ENCODE measurements at places on chromosomes 16 and 17.

GRCh38 chr17:68356949-68357455, 65.7 kb downstream of the ARSG start:
- DNase-seq: peak; percentile 16

GRCh38 chr17:71229070-71229469, 891.8 kb upstream of the SOX9 start:
- no peak for DNase-seq

GRCh38 chr16:82699711-82700495, 73.1 kb downstream of the CDH13 start:
- no peak for DNase-seq

- no peak for DNase-seq
Observed at GRCh38 chr17:6666557-6666956, 15.0 kb downstream of the C17orf100 start.

GRCh38 chr17:17429222-17429621, 47.6 kb upstream of the MED9 start:
- DNase-seq: no peak

DNA sequence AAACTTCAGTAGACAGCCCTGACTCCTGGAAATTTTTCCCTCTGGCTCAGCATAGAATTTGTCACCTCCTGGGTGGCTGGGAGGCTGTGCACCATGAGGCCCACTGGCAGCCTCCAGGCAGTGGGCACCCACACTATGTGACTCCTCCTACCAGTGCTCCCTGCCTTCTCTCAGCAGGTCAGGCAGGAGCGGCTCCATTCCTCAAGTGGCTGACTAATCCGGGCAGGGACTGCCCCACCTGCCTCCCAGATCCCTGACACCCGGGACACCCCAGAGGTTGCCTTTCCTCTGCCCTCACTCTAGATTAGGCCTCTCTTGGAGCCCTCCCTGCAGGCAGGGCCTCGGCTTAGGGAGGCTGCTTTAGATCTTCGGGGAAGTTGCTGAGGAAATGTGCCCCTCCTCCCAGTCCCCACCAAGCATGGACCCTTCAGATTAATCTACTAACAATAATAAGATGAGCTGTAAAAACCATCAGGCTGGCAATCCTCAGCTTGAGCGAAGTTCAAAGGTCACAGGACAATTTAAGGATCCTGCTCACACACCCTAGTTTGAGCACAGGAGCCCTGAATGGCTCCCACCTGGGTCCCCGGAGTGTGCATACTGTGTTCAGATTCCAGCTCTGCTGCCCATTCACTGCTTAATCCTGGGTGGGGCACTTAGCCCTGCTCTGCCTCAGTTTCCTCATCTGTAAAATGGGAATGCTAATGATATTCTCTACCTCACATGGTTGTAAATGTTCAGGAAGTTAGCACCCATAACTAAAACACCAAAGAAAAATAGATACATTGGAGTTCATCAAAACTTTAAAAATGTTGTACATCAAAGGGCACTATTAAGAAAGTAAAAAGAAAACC, 10.0 kb upstream of the MYCBPAP start:
- DNase-seq: no peak

- DNase-seq: peak; percentile 69
Observed at GRCh38 chr16:31880322-31880979, 6.8 kb downstream of the ZNF267 start.

DNA sequence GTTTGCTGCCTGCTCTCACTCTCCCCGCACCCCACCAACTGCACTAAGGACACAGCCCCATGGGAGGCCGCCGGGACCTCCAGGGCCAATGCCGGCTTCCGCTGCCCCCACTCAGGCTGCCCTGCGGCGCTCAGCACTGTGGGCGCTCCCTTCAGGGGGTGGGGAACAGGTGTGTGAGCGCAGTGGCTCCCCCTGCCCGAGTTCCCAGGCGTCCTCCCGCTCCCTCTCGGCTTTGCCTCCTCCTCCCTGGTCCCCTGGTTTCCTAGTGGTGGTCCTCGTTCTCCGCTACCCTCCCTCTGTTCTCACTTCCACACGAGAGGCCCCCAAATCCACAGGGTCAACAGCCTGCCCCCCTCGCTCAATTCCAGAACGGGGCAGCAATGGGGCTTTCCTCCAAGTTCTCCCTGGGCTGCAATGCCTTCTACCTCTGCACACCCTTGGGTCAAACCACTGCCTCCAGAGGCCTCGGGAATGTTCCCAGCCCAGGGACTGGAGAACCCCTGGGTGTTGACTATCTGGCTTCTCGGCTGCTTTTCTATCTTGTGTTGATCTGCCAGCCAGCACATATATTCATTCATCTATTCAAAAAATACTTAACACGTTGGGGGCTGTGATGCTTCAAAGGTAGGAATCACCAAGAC, 9.9 kb downstream of the FOXJ1 start:
- no peak for DNase-seq

DNA sequence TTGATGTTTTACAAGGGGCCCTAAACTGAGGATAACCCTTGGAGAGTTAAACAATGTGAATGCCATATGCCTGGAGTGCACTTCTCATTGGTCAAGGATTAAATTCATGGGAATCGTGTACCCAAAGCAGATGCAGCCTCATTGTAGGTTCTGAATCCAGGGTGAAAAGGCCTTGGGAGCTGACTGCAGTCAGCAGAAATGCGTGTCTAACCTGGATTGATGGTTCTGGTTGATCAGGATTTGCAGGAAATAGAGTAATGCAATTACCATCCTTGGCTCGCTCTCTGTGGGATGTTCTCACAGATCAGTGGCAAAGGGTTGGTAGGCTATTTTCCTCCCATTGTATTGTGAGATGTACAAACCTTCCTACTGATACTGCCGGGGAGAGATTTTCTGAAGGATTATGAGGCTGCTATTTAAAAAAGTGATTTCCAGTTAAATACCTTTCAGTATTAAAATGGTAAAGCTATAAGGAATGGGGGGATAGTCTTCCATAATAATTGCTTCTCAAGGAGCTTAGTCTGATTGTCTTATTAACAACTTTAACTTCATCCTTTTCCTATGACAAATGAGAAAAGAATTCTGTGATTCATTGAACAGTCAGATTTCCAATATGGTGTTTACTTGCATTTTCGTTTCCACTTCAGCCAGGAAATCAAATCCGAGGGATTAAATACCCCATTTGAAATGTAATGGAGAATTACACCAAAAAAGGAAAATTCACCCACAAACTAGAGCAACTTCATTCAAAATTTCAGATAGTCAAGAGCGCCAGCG, 1028.1 kb upstream of the EEF2KMT start:
- DNase-seq: no peak

DNA sequence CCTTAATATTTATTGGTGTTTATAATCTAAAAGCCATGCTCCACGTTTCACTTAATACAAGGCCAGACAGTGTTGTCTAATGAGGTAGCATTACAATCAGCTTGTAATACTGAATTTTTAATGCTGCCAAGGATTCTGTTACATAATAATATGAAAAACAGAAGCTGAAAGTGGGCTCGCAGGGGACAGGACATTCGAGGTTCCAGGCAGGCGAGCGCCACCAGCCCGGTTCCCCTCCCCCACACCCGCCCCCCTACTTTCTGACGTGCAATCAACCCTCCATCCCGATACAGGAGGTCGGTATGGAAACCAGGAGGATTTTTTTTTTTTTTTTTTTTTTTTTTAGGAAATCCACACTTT, 6.2 kb upstream of the ZFHX3 start:
- DNase-seq: no peak

DNA sequence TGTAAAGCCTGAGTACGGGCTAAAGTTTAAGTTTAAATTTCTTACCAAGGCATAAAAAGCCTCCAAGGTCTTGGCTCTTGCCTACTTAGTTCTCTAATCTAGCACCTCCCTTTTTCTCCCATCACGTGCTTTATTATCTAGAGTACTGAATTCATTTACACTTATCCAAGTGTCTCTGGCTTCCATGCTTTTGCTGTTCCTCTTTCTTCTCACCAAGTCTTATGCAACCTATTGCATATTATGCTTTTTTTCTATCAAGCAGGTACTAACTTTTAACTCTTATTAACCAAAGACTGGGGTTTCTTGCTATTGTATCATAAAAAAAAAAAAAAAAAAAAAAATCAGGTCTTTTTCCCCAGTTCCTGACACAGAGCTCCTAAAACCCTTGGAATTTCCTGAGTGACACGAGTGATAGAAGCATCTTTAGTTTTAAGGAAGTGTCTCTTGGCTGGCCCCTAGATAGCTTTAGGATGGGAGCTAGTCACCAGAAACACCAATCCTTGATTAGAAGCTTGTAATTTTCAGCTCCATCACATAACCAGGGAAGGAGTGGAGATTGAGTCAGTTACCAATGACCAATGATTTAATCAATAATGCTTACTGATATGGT, 44.9 kb downstream of the SSH2 start:
- no peak for DNase-seq

GRCh38 chr17:39999067-39999466, 16.2 kb upstream of the CSF3 start:
- DNase-seq: no peak

GRCh38 chr16:48575471-48576050, 34.4 kb downstream of the N4BP1 start:
- no peak for DNase-seq

DNA sequence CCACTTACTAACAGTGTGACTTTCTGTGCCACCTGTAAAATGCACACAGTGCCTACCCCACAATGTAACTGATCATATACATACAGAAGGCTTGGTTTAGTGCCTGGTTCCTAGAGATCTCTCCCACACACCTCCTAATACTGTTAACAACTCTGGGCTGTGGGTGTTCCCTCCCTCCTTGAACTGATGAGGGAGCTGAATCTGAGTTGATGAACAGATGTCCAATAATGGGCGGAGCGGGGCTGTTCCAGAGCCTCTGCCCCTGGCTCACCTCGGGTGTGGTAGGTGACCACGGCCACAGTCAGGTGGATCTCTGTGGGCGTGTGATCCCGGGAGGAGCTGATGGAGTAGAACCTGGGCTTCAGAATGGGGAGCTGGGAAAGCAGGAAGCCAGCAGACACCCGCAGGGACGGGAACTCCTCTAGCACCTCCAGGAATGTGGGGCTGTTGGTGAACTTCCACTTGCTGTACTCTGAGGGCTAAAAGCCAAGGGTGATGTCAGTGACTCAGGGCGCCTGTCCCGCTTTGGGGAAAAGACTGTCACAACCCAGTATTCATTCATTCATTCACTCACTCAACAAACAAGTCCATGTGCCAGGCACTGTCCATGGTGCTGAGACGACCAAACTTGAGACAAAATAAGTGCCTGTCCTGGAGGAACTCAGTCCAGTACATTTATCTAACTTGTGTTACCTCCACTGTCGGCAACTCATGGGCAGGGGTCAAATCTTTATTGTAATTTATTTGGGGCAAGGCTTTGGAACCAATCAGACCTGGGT, 37.6 kb downstream of the NOS2 start:
- no peak for DNase-seq

- no peak for DNase-seq
Observed at GRCh38 chr17:47318197-47318918, 5.4 kb upstream of the EFCAB13 start.

- DNase-seq: no peak
Observed at GRCh38 chr16:1287982-1288670, 21.3 kb upstream of the UBE2I start.

DNA sequence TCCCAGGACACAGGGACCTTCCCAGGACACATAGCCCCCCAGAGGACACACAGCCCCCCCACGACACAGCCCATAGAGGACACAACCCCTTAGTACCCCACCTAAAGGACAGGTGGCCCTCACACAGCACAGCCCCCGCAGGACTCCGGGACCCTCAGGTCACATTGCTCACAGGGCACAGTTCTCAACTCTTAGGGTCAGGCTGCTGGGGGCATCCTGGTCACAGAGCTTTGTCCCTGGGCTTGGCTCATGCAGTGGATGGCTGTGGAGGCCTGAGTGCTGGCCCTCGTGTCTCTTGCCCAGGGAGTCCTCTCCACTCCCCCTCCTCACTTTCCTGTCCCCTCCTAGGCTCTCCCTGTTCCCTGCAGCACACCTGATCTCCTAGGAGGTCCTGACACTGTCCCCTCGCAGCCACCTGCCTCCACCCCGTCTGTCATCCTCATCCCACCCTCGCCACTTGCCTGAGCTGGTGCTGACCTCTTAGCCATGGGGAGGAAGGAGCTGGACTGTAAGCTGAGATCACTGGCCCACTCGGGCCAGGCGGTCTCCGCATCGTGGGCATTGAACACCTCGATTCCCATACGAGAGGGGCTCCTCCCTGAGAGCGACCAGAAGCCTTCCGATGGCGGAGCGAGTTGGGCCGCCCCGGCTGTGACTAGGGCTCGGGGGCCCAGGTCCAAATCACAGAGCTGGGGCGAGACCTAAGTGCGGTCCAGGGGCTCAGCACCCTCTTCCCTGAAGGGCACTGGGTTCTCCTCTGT, 1.4 kb upstream of the WDR45B start:
- no peak for DNase-seq
